Neural crest cell (in vitro differentiated cells): ENCODE measurements at places on chromosomes 2 and 18.

- no peak for DNase-seq
Observed at GRCh38 chr2:239736358-239737143, 288.6 kb downstream of the NDUFA10 start.

GRCh38 chr2:134346141-134346540, 92.3 kb downstream of the MGAT5 start:
- DNase-seq = no peak

DNA sequence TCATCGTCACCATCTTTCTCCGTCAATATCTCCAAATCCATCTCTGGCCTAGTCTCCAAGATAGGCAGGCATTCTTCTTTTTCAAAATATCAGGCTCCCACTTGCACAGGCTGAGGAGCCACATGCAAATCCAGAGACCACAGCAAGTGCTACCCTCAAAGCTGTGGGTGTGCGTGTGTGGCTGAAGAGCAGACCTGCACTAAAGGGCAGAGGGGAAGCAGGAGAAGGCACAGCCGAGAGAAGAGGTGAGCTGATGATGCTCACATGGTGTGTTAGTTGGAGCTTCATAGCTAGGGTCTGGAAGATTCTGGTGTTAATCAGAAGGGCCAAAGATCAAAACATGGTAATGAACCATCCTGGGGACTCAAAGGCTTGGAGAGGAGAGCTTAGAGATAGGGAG, 3.8 kb downstream of the SPEG start:
- DNase-seq = no peak

DNA sequence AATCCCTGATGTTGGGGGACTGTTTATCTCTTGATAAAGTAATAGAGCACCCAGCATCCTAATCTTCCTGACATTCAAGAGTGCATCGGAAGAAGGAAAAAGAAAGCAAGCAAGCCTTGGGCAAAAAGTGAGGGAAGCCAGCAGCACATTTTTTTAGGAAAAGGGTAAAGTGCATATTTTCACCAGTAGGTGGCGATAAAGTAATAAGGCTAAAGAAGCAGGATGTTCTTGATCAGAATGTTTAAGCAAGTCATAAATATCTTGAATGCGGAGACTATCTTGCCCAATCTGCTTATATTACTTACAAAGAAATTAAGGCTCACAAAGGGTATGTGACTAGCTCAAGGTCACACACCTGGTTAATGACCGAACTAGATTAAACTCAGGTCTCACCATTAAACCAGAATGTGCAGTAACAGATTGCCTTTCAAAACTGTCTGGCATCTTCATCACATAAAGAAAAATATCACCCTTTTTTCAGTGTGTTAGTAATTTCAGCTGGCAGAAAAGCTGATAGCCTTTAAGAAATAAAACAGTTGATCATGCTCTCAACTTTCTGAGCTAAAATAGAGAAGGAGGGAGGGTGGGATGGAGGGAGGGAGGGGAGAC, 83.8 kb downstream of the VIT start:
- no peak for DNase-seq
